ENCODE measurements at places on chromosomes 7 and 10. TPM values are rescaled to one million over a fixed set of nuclear protein-coding genes. Genes with fewer than 3 reads are reported as not detected.
A peak's percentile ranks its signal among the peaks of the same experiment; 100 is the strongest.

TMEM229A gene
- total RNA-seq = not detected

GPR22 gene
- total RNA-seq = not detected

MBLAC1 gene
- 2.2 TPM for total RNA-seq

- H3K4me1 ChIP-seq = no peaks in the 10 kb centered on the region
- H3K27ac ChIP-seq = no peak overlapping the region
- no peaks in the 10 kb centered on the region for H3K36me3 ChIP-seq
- DNase-seq = no peak
- peaks cover 7% of the 10 kb centered on the region for H3K27me3 ChIP-seq
Observed at GRCh38 chr10:127523476-127523875, 25.6 kb upstream of the NPS start.

- no peaks in the 10 kb centered on the region for H3K36me3 ChIP-seq
- no peaks in the 10 kb centered on the region for H3K4me1 ChIP-seq
- no peak overlapping the region for H3K4me3 ChIP-seq
- H3K27me3 ChIP-seq = no peaks in the 10 kb centered on the region
- H3K27ac ChIP-seq = no peak overlapping the region
- no peak for DNase-seq
Observed at GRCh38 chr7:149816267-149816751, 21.9 kb upstream of the ZNF862 start.

DNA sequence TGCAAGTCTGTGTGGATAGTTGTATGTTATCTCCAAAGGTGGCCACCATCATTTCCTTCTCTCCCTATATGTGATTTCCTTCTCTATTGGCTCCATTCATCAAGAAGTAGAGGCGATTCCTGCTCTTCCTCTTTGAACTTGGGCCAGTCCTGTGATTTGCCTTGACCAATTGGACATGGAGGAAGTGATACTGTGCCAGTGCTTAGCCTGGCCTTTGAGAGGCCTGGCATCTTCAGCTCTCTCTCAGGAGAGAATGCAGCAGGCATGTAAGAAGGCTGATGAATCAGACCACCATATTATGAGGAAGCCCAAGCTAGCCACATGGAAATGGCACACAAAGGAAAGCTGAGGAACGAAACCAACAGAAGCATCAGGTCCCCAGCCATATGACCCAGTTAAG lies 195.0 kb upstream of the SVIL start:
- H3K4me1 ChIP-seq = no peaks in the 10 kb centered on the region
- peaks cover 4% of the 10 kb centered on the region for H3K27me3 ChIP-seq
- no peak overlapping the region for H3K27ac ChIP-seq

- H3K4me3 ChIP-seq = no peak overlapping the region
- H3K4me1 ChIP-seq = no peaks in the 10 kb centered on the region
Observed at GRCh38 chr10:132500781-132501415, 36.7 kb upstream of the INPP5A start.

GRCh38 chr7:126940723-126941307 lies 311.9 kb downstream of the GRM8 start:
- H3K4me1 ChIP-seq = no peaks in the 10 kb centered on the region
- H3K4me3 ChIP-seq = no peak overlapping the region
- H3K27ac ChIP-seq = no peak overlapping the region
- no peak for DNase-seq
- H3K36me3 ChIP-seq = no peaks in the 10 kb centered on the region
- peaks cover under 1% of the 10 kb centered on the region for H3K27me3 ChIP-seq

DNA sequence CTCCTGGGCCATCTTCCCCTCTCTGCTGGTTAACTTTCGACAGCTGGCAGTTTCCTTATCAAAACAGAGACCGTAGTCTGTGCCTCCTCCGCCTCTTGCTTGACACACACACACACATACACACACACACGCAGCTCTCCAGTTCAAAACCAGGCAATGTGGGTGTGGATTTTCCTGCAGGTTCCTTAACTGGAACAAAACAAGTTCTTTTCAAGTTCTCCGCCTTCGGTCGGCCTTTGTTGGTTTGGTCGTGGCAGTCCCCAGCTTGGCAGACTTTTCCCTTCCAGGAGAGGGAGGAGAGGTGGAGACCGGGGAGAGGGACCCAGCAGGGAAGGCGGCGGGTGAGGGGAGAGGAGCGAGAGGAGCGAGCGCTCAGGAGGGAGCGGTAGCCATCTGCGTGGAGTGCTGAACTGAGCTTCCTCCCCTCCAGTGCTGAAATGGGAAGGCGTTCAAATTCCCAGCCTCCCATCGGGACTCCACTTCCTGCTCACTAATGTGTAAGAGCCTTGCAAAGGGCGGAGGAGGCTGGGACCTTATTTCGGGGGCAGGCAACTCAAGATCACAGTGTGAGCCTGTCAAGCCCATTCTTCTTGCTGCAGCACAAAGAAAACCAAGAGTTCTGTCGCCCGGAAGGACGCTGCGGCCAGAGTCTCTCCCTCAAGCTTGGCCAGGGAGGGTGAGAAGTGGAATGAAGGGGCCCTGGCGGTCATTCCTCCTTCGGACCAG lies 120.6 kb downstream of the PRPF18 start:
- peak overlapping the region; percentile 13 for H3K27ac ChIP-seq
